ENCODE measurements at places on chromosomes 3 and 15. TPM values are rescaled to one million over a fixed set of nuclear protein-coding genes. Genes with fewer than 3 reads are reported as not detected.

The MAPK6 gene
- 53.0 TPM for total RNA-seq

The TRPM1 gene
- not detected for total RNA-seq

The KLF15 gene
- 1.2 TPM for total RNA-seq

The GYG1 gene
- total RNA-seq = 76.6 TPM

The ITIH4 gene
- total RNA-seq = 0.77 TPM

The SI gene
- total RNA-seq = not detected

The FAN1 gene
- 15.7 TPM for total RNA-seq

The NANOGP8 gene
- total RNA-seq = not detected

The TMEM89 gene
- 0.25 TPM for total RNA-seq

The GOLGA8T gene
- total RNA-seq = not detected

The NEK10 gene
- total RNA-seq = 6.2 TPM

The USP13 gene
- total RNA-seq = 15.2 TPM

The RBM5 gene
- total RNA-seq = 69.3 TPM

The TNNC1 gene
- total RNA-seq = 0.56 TPM

The SUMF1 gene
- 35.9 TPM for total RNA-seq

The BCL6 gene
- 28.8 TPM for total RNA-seq

The CHAC1 gene
- 24.3 TPM for total RNA-seq

The SIN3A gene
- 39.3 TPM for total RNA-seq

The ASB14 gene
- total RNA-seq = not detected

The ATP13A5 gene
- not detected for total RNA-seq

The ARHGEF26 gene
- total RNA-seq = 0.05 TPM

The SOX14 gene
- not detected for total RNA-seq

The ACSBG1 gene
- not detected for total RNA-seq

The CHRNA5 gene
- total RNA-seq = 1.4 TPM
